Tibial nerve (tissue), 4 donors: ENCODE measurements at places on chromosomes 12 and 14. TPM values are rescaled to one million over a fixed set of nuclear protein-coding genes. Genes with fewer than 3 reads are reported as not detected.

- DNase-seq: no peak
These were observed 138.1 kb upstream of the PLXNC1 start for GRCh38 chr12:94010307-94010706.

- DNase-seq: no peak
These were observed 148.7 kb downstream of the ETV6 start for GRCh38 chr12:11798006-11798708.

The RASSF9 gene
- total RNA-seq: 2.4 TPM

GRCh38 chr12:118315821-118316220 lies 56.9 kb downstream of the TAOK3 start:
- no peak for DNase-seq

- DNase-seq: no peak
These were observed 2.9 kb downstream of the KRT8 start for GRCh38 chr12:52901715-52902541.

- DNase-seq: no peak
These were observed 9.3 kb downstream of the ANKRD33 start for GRCh38 chr12:51897181-51897580.

The GPRC5D gene
- total RNA-seq: not detected

- DNase-seq: no peak
These were observed at the start of gene TMEM52B for GRCh38 chr12:10178821-10179220. TMEM52B (plus strand) TSS chr12:10179032; CDS start chr12:10179575, 543 bp downstream.

GRCh38 chr12:92063641-92064040 lies 82.0 kb downstream of the BTG1 start:
- DNase-seq: no peak

- no peak for DNase-seq
These were observed 19.4 kb downstream of the OTOGL start for GRCh38 chr12:80118565-80119324.

- no peak for DNase-seq
These were observed 259.2 kb downstream of the CPNE8 start for GRCh38 chr12:38646146-38646545.

- no peak for DNase-seq
These were observed 7.5 kb downstream of the PTPN6 start for GRCh38 chr12:6958609-6959057.

DNA sequence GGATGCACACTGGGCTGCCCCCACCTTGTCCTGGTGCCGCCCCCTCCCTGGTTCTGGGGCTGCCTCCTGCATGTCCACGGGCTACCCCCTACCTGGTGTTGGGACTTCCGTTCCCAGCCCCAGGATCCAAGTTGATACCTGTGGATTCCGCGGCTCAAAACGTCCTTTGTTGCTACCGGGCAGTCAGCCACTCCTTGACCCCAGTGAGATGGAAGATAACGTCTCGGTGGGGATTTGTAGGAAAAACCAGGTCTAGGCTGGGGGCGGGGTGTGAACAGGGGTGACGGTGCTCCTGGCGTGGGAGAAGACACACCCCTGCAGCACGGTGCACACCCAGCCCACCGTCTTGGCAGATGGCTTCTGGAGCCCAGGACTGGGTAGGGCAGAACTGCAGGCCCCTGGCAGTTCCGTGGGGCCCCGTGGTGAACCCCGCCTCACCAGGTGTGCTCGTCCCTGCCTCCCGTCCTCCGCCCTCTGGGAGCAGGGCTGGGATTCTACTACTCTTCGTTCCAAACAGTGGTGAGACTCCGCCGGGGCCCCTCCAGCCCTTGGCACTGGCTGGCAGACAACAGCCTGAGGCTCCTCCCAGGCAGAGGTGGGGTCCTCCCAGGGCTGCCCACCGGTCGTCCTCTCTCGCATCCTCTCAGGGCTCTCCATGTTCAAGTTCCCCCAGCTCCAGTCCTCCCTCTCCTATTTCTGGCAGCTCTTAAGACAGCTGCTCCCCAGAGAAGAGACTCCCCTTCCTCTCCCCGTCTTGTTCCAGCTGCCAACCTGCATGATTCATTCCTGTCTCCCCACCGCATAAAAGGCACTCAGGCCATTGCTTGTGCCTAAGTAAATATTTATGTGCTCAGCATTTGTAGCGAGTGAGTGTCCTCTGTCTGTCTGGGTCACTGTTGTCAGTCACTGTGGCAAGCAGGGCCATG lies 75.5 kb downstream of the FBXL14 start:
- DNase-seq: no peak

GRCh38 chr12:126915309-126915708 lies 1351.7 kb upstream of the TMEM132C start:
- DNase-seq: no peak

DNA sequence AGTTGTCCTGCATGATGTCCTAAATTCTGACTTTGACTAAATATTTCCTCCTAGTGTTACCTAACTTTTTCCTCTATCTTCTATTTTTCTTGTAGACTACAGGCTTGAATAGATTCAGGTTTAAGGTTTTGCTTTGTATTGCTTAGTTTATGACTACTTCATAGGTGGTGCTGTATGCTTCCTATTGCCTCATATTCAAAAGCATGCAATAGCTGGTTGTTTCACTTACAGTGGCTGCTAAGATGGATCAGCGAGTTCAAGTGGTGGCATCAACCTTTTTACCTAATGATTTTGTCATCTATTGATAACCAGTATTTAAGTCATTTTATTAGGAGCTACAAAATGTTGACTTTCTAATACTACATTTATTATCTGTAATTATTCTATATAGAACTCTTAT lies 36.3 kb upstream of the BICD1 start:
- DNase-seq: no peak

The LGR5 gene
- total RNA-seq: 1.6 TPM

DNA sequence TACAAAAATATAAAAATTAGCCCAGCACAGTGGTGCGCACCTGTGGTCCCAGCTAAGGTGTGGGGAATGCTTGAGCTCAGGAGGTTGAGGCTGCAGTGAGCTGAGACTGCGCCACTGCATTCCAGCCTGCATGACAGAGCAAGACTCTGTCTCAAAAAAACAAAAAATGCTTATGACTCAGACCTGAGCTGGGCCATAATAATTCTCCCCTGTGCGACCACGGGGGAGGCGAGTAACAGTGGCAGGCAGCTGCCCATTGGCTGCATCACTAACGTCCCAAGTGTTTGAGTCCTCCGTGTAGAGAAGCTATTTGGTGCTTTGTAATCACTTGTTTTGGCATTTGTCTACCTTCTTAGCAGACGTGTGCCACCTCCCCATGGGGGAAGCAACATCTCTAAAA lies 24.9 kb downstream of the PSMC1 start:
- DNase-seq: no peak

The MYF5 gene
- total RNA-seq: not detected

The RAB3IP gene
- total RNA-seq: 11.7 TPM

DNA sequence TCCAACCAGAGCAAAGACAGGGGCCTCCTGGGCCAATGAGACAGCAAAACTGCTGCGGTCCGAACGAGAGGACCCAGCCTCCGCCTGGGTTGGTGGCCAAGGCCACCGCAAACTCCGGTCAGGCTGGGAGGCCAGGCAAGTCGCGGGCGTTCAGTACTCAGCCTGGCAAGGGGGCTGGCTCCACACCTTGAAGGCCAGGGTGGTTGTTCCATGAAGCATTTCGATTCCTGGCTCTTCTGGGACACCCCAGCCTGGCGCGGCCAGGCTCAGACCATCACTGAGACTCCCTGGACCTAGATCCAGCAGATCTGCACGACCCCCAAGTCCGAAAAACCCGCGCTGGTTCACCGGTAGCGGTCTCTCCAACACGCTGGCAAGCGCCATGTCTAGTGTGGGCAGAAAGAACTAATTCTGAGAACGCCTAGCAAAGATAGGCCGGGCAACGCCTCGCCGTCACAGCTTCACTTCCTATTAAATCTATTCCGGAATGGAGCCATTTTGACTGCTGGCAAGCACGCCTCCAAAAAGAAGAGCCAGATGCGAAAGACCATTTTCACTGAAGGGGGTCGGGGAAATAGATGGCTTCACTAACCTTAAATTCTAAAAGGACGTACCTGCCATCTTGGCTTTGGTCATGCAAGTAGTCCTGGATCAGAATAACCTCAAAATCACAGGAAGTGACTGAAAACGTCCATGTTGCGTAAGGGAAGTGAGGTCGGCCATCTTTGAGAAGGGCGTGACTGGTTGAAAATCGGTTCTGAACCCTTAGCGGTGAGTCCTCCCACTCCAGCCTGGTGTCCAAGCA lies at the start of gene PSMB5:
Gene PSMB5, minus strand, starts transcription at position 403 of the 805 bp plus-strand sequence. Its CDS starts 19 bp downstream, at position 384.
- DNase-seq: peak; percentile 79

The RPAP3 gene
- 15.7 TPM for total RNA-seq

GRCh38 chr14:82419933-82420332 lies 886.3 kb upstream of the SEL1L start:
- DNase-seq: no peak

- DNase-seq: no peak
These were observed 159.3 kb downstream of the PDE3A start for GRCh38 chr12:20527417-20528163.

GRCh38 chr14:92994942-92995341 lies 72.0 kb downstream of the CHGA start:
- DNase-seq: no peak

- DNase-seq: no peak
These were observed 87.0 kb downstream of the ITPK1 start for GRCh38 chr14:93028724-93029076.

The ERBB3 gene
- 90.6 TPM for total RNA-seq

DNA sequence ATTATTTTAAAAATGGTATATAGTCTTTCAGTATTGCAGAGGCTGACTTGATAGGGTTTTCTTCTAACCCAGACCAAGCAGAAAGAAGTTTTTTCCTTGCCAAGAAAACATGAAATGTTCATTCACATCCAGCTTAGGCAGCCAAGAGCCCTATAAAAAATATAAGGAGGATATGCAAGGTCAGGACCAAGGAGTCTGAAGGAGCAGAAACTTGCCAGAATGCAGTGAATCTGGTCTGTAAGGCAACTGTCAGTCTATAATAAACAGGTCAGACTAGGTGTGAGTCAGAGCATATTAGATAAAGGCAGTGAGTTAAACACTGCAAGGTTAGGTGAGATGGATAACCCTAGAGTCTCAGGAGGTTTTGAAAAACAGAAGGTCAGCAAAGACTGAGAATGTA lies 645.5 kb downstream of the C12orf50 start:
- DNase-seq: no peak

The ARF3 gene
- total RNA-seq: 51.8 TPM

DNA sequence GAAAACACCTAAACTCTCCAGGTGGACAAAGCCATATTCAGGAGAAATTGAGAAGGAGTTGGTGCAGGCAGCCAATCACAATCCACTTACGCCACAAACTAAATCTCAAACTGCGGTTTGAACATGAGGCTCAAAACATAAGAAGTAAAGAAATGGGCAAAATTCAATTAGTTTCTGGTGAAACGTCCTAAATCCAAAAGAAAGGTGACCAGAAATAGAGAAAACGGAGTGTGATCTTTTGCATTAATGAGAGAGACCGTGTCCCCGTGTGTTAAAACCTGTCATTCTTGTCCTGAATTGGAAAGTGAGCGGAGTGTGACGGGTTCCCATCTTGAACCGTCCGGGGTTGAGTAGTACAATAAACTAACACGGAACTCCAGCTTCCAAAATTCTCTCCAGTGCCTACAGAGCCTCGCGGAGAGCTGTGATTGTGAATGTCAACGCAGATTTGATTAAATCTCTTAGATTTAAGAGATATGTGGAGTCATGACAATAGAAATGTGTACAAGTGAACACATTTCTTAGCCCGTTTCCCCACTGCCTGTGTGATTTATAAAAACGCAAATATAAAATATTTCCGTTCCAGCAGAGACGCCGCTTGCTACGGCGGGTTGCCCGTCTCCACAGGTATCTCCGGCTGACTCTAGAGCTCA lies 595 bp upstream of the METAP2 start:
- peak; percentile 57 for DNase-seq

GRCh38 chr14:86521843-86522242 lies 991.9 kb downstream of the FLRT2 start:
- no peak for DNase-seq

- no peak for DNase-seq
These were observed 246.7 kb downstream of the PAWR start for GRCh38 chr12:79444089-79444488.

The SRGAP1 gene
- total RNA-seq: 13.1 TPM

DNA sequence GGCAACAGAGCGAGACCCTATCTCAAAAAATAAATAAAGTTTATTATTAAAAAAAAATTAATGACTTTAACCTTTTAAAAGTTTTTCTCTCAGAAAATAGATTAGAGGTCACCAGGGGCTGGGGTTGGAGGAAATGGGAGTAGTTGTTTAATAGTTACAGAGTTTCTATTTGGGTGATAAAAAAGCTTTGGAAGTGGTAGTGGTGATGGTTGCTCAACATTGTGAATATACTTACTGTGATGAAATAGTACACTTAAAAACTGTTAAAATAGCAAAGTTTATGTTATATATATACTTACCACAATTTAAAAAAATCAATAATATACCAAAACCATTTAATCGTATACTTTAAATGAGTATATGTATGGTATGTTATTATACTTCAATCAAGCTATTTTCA lies 59.6 kb downstream of the ARL6IP4 start:
- no peak for DNase-seq

- peak; percentile 10 for DNase-seq
These were observed at the start of gene ACVRL1 for GRCh38 chr12:51907083-51907855. ACVRL1 (plus strand) TSS chr12:51907504; CDS start chr12:51912475, 4,971 bp downstream.

The DPF3 gene
- 4.5 TPM for total RNA-seq

The P2RX2 gene
- not detected for total RNA-seq

- no peak for DNase-seq
These were observed 3.3 kb downstream of the NRXN3 start for GRCh38 chr14:78173346-78174035.

DNA sequence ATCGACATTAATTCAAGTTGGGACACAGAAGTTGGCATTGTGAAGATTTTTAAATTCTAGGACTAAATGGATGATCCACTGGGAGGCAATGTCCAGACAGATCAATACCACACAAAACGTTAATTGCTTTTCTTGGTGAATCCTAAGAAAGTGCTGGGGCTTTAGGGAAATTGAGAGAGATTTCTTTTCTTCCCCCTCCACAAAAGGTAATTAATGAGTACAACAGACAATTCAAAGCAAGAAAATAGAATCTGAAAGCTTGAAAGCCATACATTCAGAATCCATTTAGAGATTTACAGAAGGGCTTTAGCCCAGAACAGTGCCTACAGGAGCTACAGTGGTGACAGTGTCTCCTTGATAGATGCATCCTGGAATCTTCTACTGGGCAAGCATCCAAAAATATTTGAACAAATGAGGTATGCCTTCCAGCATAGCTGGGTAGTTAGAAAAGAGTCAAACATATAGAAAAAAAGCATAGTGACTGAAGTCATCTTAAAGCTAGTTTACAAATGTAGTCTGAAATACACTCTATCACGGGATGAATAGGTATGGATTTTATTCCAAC lies 718.1 kb downstream of the DIO2 start:
- DNase-seq: no peak

- DNase-seq: no peak
These were observed 160.2 kb downstream of the DAD1 start for GRCh38 chr14:22428700-22429291.

GRCh38 chr14:106681568-106681967 lies 1155.2 kb downstream of the TMEM121 start:
- no peak for DNase-seq

- no peak for DNase-seq
These were observed 173.1 kb upstream of the RTL1 start for GRCh38 chr14:101076451-101077198.

GRCh38 chr12:52975820-52976573 lies 27.1 kb downstream of the KRT18 start:
- DNase-seq: no peak
